ENCODE measurements at places on chromosomes 2 and 18.
A peak's percentile ranks its signal among the peaks of the same experiment; 100 is the strongest.

- DNase-seq, result peak; percentile 54
Observed at GRCh38 chr2:160493227-160494028, at the start of gene RBMS1. Gene RBMS1, minus strand, starts transcription at chr2:160493807. Its CDS starts 444 bp downstream, at chr2:160493363.

DNA sequence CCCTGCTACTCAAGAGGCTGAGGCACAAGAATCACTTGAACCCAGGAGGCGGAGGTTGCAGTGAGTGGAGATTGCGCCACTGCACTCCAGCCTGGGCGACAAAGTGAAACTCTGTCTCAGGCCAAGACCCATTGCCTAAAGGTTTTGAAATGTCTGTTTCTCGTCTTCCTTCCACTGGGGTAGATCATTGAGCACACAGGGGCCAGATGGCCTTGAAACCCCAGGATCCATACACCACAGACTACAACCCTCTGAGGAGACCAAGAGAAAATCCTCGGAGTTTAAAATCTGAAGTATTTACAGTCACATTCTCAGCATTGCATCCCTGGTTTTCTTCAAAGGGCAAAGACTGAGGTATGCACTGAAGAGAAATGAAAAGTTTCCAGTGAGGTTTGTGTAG lies 7.1 kb upstream of the EPAS1 start:
- DNase-seq, result peak; percentile 11

DNA sequence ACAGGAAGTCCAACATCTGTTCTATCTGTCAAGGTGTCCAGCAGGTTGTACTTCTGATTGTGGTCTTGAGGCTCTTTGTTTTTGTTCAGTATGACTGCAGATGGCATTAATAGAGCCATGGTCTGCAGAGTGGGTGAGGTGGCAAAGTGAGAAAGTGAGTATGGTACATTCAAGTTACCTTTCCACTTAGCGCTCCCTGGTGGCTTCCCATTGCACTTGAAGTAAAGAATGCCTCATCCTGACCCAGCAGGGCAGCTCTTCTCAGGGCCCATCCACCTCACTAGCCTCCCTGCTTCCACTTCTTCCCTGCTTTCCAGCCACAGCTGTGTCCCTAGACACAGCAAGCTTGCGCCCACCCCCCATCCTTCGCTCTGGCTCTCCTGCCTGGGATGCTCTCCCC lies 148.0 kb upstream of the ALPP start:
- DNase-seq, result peak; percentile 21

DNA sequence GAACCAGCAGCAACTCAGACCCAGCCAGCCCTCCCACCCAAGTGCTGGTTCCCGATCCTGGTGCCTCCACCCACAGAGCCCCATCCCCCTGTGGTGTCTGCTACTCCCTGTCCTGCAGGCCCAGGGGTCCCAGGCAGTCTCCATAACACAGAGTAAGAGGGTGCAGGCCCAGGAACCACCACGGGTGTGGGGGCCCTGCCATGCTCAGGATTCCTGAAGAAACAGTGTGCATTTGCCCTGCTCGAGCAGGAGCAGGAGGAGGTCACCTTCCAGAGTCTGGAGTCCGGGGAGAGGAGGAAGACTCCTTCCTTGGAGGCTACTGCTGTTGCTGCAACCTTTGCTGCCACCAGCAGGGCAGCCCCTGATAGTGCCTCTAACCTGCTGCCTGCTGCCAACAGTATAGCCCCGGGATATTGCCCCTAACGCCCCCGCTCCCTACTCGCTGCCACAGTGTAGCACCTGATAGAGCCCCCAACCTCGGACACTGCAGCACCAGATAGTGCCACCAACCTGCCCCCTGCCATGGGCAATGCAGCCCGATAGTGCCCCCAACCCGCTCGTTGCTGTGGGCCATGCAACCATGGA lies 46.8 kb upstream of the ANKRD62 start:
- DNase-seq, result no peak

GRCh38 chr18:38525039-38525438 lies 959.4 kb upstream of the CELF4 start:
- no peak for DNase-seq

All from suppressor macrophage treated with lipopolysaccharide for 4 hours (primary cell).